ENCODE measurements at places on chromosomes 1 and 21.

DNA sequence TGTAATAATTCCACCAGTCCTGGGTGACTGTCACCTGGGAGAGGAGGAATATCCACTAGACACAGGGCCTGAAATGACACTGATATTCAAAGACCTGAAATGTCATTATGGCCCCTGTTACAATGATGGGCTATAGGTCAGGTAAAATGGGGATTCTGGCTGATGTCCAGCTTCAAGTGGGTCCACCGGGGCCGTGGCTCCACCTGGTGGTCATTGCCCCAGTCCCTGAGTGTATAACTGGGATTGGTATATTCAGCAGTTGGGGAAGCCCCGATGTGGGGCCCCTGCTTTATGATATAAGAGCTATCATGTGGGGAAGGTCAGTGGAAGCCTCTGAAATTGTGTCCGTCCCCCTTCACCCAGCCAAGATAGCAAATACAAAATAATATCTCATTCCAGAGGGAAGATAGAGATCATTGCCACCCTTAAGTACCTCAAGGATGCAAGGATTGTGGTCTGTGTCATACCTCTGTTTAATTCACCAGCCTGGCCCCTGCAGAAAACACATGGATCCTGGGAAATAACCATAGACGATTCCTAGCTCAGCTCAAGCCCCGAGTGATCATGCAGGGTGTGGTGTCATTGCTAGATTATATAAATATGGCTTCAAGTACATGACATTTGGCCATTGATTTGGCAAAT, 19.4 kb downstream of the PLEKHO1 start:
- peak; percentile 77 for DNase-seq

GRCh38 chr21:33026443-33026858, 716 bp downstream of the OLIG2 start:
- no peak for DNase-seq

GRCh38 chr1:14499312-14500040, 99.0 kb upstream of the KAZN start:
- DNase-seq = no peak

DNA sequence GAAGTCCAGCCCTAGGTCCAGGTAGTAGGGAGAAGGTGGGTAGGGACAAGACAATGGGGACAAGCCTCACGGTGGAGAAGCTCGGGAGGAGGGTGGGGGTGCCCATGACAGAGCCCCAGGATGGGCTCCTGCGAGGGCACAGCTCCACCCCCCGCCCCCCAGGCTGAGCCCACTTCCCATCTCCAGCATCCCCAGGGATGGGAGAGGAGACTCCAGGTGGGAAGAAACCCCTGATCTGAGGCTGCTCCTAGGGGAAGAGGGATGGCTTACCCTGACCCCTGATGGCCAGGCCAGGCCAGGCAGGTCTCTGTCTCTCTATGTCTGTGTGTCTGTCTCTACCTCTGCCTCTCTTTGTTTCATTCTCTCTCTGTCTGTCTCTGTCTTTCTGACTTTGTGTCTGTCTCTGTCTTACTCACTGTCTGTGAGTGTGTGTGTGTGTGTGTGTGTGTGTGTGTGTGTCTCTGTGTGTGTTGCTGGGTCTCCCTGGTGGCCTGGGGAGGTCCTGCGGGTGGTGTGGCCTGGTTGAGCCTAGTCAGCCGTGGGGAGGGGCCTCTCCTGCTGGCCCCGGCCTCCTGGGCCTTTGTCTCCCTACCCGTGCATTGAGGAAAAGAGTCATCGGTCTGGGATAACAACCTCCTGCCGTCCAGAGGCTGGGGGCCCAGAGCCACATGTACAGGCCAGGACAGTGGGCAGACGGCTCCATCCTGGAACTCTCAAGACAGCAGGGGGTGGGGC, 45.7 kb downstream of the WNT9A start:
- no peak for DNase-seq

DNA sequence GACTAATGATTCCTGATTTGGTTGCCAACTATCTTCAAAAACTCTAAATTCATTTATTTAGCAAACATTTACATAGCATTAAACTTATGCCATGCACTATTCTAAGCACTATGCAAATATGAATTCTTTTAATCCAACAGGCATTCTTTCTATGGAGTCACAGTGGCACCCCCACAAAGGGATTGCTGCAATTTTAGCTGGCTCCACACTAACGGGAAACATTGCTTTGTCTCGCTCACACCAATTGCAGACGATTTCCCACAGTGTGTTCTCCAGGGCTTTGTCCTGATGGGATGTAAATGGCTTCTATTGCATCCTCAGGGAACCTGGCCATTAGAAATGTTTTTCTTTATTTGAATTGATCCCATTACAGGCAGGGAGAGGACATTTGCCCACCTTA, 259.1 kb downstream of the BARHL2 start:
- no peak for DNase-seq

DNA sequence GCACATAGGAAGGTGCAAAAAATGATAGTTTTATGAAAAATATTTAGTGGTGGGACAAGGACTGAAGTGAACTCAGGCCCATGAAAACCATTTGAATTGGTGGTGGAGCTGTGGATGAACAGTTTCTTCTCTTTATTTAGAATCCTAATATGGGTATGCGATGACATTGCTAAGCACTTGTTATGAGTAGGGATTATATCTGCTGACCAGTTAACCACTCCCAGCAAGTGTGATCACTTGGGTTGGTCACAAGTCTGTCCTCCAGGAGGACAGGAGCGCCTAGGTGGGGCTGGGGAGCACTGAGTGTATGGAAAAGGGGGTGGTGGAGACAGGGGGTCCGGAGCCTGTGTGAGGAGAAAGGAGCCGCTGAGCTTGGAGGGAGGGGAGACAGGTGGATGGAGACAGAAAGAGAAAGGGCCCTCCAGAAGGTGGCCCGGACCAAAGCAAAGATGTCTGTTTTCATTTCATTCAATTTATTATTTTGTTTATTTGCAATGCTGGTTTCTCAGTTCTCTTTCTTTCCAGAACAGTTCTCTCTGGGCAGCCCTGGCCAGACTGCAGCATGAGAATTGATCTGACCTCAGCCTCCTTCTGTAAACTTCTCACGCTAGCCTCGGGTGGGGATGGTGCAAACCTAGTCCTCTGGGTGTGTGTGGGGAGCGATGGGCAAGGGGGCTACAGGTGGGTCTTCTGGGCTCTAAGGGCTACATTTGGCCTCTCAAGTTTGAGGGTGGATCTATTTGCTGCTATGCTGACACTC, 9.9 kb upstream of the ZSCAN20 start:
- DNase-seq = no peak

DNA sequence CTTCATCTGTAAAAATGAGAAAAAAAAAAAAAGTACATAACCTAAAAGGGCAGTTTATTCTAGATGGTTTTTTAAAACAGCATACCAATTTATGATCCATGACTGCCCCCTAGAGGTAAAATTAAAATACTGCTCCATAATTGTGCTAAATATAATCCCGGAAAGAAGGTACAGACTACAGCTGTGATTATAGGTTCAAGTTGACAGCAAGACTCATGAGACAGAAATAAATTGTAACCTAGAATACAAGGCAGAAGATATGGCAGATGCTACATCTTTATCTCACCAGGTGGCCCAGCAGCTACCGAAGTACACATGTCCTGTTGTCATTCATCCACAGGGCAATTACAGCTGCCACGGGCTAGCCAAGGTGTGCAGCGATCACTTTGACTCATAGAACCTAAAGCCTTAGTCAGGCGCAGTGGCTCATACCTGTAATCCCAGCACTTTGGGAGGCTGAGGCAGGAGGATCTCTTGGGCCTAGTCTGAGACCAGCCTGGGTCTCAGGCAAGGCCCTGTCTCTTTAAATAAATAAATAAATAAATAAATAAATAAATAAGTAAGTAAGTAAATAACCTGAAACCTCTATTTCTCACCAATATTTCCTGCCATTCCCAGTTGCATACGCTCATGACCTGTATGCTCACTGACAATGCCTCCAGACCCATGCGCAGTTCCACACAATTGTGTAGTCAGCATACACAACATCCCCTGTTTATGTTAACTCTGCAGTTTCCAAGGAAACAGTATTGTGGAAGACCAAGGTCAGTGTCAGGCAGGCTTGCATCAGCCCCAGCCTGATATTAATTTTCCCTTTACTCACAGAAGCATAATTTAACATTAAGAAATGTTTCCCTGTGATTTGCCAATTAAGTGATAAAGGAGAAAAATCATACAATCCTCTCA, 18.3 kb upstream of the PPIE start:
- peak; percentile 43 for DNase-seq

- DNase-seq = no peak
Observed at GRCh38 chr1:181504399-181504842, 21.1 kb downstream of the CACNA1E start.

DNA sequence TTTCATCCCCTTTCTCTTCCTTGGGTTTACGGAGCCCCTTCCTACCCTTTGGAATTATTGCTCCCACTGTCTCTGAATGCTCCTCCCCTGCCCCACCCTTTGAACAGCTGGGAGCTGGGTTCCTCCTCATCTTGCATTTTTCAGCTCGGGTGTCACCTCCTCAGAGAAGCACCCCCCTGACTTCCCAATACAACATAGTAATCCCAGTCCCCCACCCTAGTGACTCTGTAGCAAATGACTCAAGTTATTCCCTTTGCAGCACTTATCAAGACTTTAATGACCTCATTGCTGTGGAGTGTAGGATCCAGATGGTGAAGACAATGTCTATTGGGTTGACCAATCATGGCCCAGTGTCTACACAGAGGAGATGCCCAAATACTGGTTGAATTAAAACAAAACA, 8.9 kb upstream of the VWA5B1 start:
- no peak for DNase-seq

DNA sequence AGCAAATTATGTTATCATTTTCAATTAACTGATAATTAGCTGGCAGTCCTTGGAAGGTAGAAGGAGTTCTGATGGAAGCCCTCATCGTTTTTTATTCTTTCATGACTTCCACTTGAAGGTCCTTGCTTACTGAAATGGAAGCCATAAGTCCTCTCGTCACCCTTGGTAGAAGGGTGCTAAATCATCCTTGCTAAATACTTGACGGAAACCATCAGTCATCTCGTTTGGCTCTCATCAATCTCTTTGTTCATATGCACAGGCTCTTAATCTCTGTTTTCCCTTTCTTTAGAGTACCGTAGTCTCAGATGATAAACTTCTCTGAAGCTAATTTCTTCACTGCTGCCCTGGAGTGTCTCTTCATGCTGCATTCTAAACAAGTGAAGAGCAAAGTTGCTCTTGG, 34.5 kb downstream of the UCK2 start:
- no peak for DNase-seq

GRCh38 chr1:98292994-98293393, 368.5 kb upstream of the SNX7 start:
- no peak for DNase-seq

DNA sequence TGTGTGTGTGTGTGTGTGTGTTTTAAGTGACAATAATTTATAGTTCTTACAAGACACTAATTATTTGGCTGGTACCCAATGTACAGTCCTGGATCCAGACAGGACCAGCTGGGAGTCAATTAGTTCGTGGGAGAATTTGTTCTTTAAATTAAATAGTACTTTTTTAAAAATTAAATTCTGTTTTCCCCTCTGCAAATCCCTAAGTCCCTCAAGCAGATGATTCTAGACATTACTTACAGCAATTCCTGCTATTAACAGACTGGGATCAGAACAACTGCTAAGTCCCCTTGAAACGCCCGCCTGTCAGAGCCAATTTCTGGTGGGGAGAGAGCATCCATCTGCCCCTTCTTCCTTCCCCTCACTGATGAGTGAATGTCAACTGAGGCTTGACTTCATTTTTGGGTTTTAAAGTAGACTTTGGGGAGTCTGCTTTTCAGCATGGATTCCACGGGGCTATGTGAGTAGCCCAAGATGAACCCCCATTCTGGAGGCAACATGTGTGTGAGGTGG, 83.9 kb downstream of the SMYD2 start:
- DNase-seq = no peak

- DNase-seq = no peak
Observed at GRCh38 chr21:23534850-23535249, 2072.4 kb downstream of the MRPL39 start.

DNA sequence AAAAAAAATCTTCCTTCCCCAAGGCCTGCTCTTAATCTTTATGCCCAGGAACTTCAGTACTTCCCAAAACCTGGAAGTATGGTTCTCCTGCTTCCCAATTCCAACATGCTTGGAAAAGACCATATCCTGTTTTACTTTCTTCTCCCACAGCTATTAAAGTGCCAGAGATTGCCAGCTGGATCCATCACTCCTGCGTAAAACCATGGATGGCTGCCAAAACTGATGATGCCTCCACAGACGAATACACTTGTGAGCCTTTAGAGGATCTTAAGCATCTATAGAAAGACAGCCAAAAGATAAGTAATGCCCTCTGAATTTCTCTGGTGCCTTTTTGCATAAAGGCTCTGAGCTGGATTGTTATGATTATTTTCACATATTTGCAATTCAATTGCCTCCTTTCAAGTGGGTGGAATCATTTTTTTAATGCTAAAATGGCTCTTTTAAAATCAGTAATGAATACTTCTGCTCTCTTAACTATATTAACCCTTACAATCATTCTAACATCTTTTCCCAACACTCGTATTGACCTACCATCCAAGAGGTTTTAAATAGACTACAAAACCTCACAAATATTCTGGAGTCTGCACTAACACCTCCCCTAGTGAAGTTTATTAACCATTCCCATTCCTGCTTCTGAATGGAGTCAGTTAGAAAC, 1807.8 kb downstream of the BRINP3 start:
- no peak for DNase-seq

GRCh38 chr1:185972096-185972850, 238.1 kb downstream of the HMCN1 start:
- no peak for DNase-seq

GRCh38 chr1:67241200-67241746, 66.4 kb upstream of the IL12RB2 start:
- no peak for DNase-seq

GRCh38 chr1:67517046-67517445, 86.8 kb upstream of the SERBP1 start:
- DNase-seq = no peak

- peak; percentile 78 for DNase-seq
Observed at GRCh38 chr1:44029911-44030604, 1.2 kb downstream of the SLC6A9 start.

- DNase-seq = peak; percentile 43
Observed at GRCh38 chr1:162357681-162358266, 18.9 kb downstream of the SPATA46 start.

- DNase-seq = no peak
Observed at GRCh38 chr1:202130297-202130721, 7.6 kb downstream of the GPR37L1 start.

GRCh38 chr21:45570071-45570470, 27.8 kb upstream of the SLC19A1 start:
- DNase-seq = no peak

DNA sequence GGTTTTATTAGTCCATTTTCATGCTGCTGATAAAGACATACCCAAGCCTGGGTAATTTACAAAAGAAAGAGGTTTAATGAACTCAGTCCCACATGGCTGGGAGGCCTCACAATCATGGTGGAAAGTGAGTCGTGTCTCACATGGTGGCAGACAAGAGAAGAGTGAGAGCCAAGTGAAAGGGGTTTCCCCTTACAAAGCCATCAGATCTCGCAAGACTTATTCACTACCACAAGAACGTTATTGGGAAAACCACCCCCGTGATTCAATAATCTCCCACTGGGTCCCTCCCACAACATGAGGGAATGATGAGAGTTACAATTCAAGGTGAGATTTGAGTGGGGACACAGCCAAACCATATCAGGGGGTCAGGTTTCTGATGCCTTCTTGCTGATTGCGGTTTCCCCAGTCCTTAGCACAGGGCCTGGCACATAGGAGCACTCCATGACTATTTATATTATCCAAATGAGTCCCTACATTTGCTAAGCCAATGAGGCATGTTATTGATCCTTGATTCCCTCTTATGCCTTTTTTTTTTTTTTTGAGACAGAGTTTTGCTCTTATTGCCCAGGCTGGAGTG, 35.3 kb upstream of the PAXBP1 start:
- peak; percentile 37 for DNase-seq
